ENCODE measurements at places on chromosomes 6 and 20.

DNA sequence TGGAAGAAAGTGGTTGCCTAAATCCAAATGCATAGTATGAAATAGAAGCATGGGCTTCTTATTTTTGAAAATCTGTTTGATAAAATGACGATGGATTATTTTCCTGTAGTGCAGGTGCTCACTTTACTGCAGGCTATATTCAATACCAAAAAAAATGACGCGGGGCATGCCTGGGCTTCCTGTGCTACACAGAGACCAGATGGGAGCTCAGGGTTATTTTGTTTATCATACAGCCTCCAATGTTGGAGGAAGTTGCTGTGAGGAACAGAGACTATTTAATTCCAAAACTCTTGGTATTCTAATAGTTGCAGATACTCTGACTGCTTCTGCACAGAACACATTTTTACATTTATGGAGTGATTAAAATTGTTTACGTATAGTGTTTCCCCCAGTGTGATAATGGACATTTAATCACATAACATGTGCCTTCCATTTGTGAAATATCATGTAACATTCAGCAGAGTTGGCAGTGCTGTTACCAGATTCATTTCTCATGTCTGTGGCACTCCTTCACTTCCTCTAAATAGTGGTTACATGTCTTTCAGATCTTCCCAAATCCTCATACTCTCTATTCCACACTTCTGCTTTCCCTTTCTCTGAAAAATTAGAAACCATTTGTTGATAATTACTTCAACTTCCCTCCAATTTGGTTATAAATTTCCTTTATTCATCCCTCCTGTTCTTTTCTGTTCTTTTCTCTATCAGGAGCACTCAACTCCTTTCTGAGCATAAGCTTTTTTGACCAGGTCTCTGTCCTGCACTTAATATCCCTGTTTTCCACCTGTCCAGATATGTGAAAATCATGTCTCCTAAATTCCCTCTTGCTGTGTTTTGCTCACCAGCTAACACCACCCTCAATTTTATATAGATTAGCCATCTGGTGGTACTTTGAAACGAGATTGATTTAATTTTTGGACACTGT is 121.6 kb downstream of the ADGRB3 start:
- no peak for DNase-seq

GRCh38 chr6:132907231-132907630 is 92.9 kb downstream of the RPS12 start:
- DNase-seq, result no peak

DNA sequence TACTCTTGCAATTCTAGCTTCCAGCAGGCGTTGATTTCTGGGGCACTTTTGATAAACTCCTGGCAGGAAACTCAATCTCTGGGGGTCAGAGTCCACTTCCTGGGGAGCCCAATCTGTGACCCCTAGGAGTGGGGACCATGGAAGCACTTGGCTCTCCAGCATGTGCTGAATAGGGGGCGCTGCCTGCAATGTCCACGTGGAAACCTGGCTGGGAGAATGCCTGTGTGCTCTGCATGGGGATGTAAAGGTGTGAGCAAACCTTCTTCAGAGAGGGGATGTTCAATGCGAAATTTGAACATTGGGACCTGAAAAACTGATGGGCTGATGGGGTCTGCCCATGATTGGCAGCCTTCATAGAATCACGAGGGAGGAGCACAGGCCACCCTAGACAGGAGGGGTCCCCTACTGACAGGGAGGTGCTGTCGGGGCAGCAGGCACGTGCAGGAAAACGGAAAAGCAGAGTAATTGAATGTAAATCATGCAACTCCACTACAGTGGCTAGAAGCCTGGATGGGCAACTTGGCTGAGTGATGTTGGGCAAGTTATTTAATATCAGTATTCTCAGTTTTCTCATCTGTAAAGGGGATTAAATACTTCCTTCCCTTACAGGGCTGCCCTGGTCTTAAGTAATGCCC is 47.8 kb downstream of the CEP43 start:
- no peak for DNase-seq

GRCh38 chr6:125255201-125255600 is 46.6 kb downstream of the HDDC2 start:
- peak; percentile 68 for DNase-seq

DNA sequence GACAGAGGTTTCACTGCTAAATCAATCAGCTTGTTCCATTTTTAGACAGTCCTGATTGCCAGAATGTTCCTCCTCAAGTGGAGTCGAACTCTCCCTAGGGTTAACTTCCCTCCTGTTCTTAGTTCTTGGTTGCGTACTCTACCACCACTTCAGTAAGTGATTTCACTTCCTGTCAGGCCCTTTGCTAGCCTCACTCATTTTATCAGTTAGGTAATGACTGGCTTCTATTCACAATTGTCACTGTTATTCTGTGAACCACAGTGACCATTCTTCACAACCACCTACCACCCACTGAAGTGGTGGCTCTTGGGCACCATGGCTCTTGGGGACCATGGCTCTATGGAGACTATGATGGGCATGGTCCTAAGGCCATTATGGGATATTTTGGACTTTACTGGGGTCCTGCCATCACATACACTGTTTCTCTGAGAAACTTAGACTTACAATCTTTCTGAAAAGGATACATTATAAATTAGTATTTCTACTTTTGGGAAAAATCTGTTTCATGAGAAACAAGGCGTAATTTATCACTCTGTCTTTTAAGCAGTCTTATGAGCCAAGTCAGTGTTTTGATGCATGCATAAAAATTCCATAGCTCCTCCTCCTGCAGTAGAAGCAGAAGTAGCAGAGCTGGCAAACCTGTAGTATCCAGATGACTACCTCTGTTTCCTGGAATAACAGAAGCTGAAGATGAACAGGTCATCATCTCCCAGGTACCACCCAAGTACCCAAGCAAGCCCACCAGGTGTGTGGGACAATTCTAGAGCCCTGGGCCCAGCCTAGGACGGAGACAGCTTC is 66.3 kb downstream of the ATXN1 start:
- DNase-seq, result no peak

- DNase-seq, result no peak
Observed at GRCh38 chr6:134517868-134518267, 200.0 kb upstream of the SGK1 start.

GRCh38 chr6:63636518-63637021 is 968 bp downstream of the PHF3 start:
- DNase-seq, result no peak

DNA sequence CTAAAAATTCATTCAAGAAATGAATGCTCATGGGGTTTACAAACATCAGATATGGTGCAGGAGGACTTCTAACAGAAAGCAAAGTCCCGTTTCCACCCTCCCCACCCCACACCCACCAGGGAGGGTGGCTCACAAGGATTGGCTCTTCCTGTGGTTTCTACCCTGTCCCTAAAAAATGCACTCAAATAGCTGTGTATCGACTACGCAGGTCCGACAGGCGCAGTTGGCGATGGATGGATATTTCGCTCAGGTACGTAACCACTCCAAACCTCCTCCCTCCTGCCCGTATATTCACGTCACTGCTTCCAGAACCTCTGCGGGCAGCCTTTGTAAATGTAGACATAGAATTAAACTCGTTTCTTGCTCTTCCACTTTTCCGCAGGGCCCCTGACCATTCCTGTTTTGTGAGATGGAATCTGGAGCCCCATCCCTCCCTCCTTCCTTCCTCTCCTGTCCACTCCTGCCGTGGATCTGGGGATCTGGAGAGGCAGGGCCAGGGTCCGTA is 264.3 kb downstream of the BMP7 start:
- DNase-seq, result no peak

- no peak for DNase-seq
Observed at GRCh38 chr6:138491017-138491416, 8.3 kb downstream of the NHSL1 start.

- no peak for DNase-seq
Observed at GRCh38 chr6:75437421-75437891, 56.1 kb downstream of the FILIP1 start.

- DNase-seq, result no peak
Observed at GRCh38 chr20:25218492-25218891, 23.0 kb downstream of the ENTPD6 start.

- DNase-seq, result no peak
Observed at GRCh38 chr6:158405933-158406332, 93.7 kb downstream of the TULP4 start.

GRCh38 chr6:38113825-38114576 is 294.5 kb downstream of the ZFAND3 start:
- DNase-seq, result no peak

DNA sequence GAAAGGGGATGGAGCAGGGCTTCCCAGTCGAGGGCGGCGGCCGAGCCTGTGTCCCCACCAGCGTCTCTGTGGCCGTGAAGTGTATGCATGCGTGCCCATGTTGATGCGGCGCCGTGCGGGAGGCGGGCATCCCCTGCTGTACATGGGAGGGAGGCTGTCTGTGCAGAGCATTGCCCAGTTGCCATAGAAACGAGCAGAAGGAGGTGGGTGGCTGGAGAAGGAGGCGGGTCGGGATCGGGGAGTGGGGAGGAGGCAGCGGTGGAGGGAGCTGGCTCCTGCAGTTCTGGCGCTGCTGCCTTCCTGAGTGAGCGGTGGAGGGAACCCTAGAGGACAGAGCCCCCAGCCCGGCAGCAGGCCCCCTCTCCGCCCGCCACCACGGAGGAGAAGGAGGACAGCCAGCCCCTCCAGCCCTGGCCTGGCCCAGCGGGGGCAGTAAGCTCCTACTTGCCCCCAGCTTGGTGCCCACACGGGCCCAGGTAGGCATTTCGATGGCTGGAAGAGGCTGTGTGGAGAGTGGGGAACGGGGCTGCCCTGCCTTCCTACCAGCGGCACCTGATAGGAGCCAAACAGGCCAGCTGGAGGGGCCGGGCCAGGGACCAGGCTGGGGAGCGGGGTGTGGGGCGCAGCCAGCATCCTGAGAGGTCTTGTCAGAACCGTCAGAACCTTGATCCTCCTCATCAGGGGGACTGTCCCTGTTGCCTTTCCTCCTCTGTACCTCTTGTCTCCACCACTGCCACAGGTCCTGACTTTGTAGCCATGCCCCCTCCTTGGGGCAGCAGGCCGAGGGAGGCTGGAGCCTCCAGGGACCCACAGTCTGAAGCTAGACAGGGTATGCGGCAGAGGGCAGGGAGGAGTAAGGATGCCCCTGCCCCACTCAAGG is 41.3 kb downstream of the SPDEF start:
- peak; percentile 13 for DNase-seq

- DNase-seq, result peak; percentile 73
Observed at GRCh38 chr6:144434308-144434990, 149.3 kb downstream of the UTRN start.

- DNase-seq, result no peak
Observed at GRCh38 chr6:136149311-136149710, 100.8 kb downstream of the MTFR2 start.

DNA sequence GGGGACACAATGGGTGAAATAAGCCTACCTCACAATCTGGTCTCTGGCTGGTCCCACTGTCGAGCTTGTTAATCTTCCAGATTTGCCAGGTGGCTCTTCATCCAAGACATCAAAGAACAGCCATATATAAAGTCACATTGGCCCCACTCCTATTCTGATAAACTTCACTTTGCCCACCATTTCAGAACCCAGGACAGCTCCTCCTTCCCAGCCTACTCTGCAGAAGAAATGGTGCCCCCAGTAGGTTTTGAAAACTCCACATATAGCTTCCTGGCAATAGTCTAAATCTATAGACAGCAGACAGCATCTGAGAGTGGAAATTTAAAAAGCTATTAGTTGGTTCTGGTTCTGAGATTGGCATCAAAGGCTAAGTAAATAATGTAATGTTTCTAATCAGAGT is 143.1 kb upstream of the PCSK2 start:
- no peak for DNase-seq

GRCh38 chr6:136547336-136547735 is 2.9 kb downstream of the MAP7 start:
- peak; percentile 52 for DNase-seq

DNA sequence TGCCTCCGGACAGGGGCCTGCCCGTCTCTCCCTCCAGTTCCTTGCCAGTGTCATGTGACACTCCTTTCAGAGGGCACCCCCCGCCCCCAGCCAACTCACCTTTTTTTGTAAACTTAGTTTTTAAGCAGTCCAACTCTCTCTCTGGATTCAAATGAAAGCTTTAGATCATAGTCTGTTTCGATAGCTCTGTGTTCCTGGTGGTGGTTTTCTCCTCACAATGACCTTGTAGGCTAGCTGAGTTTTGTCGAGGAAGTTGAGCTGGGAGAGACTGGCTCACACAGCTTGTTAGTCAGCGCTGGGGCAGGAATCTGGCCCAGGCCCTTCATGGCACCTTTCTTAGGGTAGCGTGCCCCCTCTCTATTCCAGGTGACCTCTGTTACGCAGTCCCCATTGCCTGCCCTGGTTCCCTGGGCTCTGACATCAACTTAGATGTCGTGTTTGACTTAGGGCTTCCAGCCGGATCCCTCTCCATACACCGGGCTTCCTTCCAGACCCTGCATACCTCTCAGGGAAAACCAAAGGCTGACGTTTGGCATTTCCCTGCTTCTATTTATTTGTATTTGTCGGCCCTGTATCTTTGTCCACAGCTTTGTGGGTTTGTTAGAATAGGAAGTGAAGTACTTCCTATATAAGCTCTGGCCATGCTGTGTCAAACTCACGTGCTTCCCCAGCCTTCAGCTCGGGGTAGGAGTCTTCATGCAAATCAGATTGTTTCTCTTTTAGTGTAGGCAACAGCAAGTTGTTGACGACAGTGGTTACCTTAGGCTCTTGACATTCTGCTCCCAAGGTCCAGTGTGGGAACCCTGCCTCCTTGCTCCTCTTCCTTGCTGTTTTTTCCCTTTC is 12.7 kb downstream of the IGF2R start:
- DNase-seq, result no peak

GRCh38 chr6:17863901-17864754 is 123.3 kb downstream of the KIF13A start:
- no peak for DNase-seq

DNA sequence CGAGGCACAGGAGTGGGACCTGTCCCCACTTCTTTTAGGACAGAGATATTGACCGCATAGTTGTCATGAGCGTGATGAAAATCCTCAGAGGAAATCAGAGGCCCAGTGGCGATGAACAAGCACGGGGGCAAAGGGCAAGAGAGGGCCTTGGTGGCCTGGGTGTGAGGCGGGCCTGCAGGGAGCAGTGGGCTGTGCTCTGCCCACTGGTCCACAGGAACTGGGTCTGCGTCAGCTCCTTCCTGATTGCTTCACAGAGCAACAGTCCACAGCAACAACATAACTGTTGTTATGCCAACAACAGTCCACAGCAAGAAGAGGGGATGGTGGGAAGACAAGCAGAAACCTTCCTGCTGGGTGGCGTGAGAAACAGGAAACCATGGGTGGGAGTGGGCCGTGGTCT is 335.6 kb downstream of the ZFAND3 start:
- no peak for DNase-seq

- no peak for DNase-seq
Observed at GRCh38 chr20:39898467-39898852, 790.6 kb downstream of the MAFB start.

Data from stromal cell of bone marrow (primary cell).